ENCODE measurements at places on chromosomes 12 and 14.

GRCh38 chr12:52248541-52249461, 15.8 kb downstream of the KRT7 start:
- no peak for DNase-seq

DNA sequence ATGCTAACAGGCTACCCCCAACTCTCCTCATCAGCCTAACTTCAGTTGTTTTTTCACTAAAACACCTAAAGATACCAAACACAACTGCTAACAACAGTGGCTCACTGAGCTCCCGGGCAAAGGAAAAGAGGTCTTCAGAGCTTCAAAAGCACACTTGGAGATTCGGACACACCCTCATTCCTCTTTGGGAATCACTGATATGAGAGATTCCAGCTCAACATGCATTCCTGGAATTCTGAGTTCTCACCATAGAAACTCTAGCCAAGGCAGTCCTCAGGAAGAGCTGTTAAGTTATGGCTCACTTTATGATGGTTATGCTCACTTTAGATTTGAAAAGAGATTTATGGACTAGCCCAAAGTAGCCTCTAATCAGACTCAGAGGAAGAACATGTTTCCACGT, 40.1 kb downstream of the STXBP6 start:
- DNase-seq, result no peak

- DNase-seq, result no peak
Observed at GRCh38 chr14:103206023-103206481, 82.8 kb downstream of the TNFAIP2 start.

DNA sequence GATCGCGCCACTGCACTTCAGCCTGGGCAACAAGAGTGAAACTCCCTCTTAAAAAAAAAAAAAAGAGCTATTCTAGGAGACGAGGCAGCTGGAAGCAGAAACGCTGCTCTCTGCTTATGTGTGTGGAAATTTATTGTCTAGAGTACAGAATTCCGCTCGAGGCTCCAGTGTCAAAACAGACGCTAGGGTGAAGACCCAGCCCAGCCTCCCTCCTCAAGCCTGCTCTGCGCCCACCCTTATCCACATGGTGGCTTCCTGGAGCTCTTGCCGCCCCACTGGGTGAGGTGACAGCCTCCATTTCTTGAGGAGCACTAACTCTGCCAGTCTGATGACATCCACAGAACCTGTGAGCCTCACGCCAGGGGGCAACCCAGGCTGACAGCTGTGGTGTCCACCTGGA, 49.5 kb upstream of the DLK1 start:
- no peak for DNase-seq

GRCh38 chr14:74921053-74921620, 1.9 kb downstream of the RPS6KL1 start:
- DNase-seq, result no peak

- DNase-seq, result no peak
Observed at GRCh38 chr12:60308366-60308991, 712.6 kb downstream of the SLC16A7 start.
